CD4-positive, alpha-beta T cell treated with Interleukin-1 beta for 1 hour (primary cell): ENCODE measurements at places on chromosomes 6 and 20.

GRCh38 chr6:44898296-44898930 lies 429.7 kb upstream of the RUNX2 start:
- DNase-seq: no peak

GRCh38 chr20:61970357-61970756 lies 95.3 kb downstream of the TAF4 start:
- DNase-seq: no peak

DNA sequence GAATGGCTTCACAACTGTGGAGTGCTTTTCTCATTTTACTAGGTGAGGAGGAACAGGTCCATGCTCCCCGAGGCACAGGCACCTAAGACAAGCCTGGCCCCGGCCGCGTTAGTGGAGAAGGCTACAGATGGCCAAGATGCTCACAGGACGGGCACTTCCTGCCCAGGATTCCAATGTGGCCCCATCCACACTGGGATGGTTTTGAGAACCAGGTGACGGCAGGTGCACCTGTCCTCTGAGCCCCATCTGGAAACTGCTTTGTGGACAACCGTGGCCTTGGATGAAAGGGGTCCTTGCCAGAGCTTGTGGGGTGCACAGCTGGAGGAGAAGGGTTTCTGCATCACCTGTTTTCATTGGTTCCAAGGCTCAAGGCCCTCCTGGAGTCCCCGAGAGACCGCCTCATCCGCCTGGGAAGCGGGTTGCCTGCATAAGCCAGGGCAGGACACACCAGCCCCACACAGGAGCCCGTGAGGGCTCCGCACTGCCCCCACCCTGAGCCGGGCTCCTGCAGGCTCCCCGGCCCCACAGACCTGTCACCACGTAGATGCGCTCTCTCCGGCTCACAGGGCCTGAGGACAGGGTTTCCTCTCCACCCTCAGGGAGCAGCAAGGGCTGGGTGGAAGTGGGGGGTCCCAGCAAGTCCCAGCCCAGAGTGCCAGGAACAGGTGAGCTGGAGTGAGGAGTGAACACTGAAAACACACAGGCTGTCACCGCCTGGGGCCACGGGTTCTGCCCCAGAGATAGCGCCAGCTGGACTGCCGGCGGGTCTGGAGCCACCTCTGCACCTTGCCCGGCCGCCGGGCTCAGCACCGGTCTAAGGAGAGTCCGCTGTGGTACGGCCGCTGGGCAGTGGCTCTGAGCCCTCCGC lies 18.3 kb downstream of the NTSR1 start:
- DNase-seq: no peak

DNA sequence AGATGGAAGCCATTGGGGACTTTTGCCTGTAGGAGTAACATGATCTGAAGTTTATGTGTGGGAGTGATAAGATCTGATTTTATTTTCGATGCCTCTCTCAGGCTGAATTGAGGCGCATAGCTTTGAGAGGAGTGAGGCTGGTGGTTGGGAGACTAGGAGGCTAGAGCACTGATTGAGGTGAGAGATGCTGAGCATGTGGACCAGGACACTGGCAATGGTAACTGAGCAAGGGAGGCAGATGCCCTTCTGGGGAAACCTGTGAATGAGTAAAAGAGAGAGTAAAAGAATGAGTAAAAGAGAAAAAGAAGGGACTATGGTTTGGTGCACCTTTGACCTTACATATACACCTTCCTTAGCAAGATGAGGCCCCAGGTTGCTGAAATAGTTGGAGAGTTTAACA lies 3.0 kb downstream of the RRP36 start:
- no peak for DNase-seq

DNA sequence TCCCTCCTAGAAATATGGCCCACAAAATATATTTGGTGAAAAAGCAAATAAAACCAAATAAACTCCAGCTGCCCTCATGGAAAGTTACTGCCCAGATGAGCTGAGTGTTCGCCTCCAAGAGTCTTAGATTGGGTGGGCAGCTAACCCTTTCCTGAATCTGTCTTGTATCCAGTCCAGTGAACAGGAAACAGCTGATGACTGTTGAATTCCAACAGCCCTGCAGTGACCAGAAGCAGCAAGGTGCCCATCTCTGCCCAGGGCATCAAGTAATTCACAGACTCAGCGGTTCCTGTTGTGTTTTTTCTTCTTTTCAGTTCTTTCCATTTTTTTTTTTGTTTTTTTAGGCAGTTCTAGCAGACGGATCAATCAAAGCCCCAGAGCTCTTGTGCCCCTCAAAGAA lies 199.2 kb downstream of the UBE3D start:
- DNase-seq: no peak

DNA sequence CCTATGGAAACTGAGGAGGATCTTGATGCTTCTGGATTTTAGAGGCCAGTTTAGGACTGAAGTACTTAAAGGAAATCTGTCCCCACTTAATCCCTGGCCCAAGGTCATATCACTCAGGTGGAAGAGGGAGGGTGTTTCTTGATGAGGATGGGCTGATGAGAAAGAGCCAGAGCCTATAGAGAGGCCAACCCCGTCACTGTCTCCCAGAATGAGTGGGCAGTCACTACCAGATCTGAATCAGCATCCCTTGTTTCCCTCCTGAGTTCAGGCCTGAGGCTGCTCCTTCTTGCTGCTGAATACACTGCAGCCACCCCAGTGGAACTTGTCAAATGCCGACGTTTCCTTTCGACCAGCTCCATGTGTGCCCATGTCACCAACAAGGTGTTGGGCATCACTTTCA lies 14.8 kb downstream of the ARMC12 start:
- DNase-seq: no peak

DNA sequence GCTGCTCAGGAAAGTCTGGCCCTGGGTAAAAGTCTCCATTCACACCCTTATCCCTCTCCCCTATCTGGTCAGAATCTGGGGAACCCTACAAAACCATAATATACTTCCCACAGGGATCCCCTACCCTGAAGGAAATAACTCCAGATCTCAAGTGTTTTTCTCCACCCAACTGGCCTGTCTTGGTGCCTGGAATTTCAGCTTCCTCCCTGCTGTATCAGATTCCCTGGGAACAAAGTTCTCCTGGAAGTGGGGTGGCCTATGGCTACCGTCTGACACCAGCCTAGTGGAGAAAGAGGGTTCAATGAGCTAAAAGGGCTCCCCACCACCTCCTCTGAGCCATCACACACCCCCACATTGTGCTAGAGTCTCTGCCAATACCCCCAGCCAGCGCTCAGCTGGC lies 15.0 kb downstream of the HSPA12B start:
- no peak for DNase-seq

DNA sequence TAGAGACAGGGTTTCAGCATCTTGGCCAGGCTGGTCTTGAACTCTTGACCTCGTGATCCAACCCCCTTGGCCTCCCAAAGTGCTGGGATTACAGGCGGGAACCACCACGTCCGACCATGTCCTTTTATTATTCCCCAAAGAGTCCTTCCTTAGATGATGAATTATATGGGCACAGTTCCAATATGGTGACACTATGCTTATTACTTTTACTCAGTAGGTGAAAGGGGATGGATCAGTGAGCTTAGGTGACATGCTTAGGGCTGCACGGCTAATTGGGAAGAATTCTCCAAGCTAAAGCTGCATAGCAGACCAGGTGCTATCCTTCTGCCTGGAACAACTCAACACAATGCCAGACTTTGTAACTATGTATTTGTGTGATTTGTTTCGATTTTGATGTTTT lies 38.2 kb upstream of the TFAP2C start:
- DNase-seq: no peak

DNA sequence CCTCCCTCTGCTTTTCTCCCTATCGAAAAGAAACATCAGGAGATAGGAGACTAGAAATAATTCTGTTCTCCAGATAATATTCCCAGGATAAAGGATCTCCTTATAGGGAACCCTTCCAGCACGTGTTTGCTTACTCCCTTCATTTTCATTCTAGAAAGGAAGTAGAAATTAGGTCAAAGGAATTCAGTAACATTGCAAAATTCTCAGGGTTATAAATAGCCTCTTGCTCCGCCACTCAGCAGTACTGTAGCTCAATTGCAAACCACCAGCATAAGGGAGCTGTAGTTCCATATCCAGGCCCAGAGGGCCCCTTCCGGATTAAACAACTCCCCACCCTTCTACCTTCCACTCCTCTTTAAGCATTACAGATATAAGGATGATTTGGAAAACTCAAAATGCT lies 6.2 kb downstream of the ELMO2 start:
- DNase-seq: no peak

DNA sequence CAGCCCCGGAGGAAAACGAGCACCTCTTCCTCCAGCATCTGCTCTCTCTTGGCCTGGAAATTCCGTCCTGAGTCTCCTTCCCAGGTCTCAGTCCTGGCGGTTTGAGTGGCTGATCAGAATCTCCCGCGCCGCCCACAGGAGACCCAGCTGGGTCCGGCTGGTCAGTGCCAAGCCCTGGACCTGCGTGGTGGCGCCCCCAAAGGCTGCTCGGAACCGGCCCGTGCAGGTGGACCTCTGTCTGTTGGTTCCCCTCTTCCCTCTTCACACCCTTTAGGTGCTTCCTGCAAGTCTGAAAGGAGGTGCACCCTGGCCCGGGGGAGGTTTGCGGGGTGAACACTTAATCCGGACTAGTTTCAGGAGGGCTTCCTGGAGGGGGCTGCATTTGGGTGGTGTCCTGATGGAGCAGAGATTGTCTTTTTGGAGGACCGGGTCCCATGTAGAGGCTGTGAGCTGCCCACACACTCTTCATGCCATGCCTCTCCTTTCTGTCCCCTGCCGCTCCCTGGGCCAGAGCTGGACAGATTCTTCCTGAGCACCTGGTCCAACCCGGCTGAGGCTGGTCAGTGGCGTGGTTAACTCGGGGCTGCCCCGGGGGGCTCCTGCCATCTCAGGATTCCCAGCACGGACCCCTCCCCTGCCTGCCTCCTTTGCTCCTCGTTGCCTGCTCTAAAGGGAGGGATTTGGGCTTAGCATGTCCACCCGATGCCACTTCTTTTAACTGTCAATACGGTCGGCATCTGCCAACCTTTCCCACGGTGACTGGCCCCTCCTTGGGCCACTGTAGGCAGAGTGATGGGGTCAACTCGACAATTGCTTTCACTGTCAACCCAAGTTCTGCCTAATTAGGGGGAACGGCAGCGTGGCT lies 16.5 kb upstream of the BHLHE23 start:
- no peak for DNase-seq

DNA sequence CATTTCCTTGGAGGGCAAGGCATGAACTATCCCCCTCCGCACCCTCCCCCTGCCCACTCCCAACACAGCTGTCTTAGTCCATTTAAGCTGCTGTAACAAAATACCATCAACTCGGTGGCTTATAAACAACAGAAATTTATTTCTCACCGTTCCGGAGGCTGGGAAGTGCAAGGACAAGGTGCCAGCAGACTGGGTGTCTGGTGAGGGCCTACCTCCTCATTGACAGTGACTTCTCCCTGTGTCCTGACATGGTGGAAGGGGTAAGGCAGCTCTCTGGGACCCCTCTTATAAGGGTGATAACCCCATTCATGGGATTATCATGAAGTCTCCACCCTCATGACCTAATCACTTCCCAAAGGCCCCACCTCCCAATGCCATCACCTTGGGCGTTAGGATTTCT lies 114.3 kb upstream of the MAFB start:
- DNase-seq: no peak

- DNase-seq: no peak
These were observed 322.6 kb upstream of the MOCS1 start for GRCh38 chr6:40256831-40257230.
